Renal cortical epithelial cell (primary cell): ENCODE measurements at places on chromosomes 5 and 9. TPM values are rescaled to one million over a fixed set of nuclear protein-coding genes. Genes with fewer than 3 reads are reported as not detected.

- peak; percentile 69 for DNase-seq
Measured at GRCh38 chr5:72818866-72819534, 2.5 kb downstream of the TNPO1 start.

DNA sequence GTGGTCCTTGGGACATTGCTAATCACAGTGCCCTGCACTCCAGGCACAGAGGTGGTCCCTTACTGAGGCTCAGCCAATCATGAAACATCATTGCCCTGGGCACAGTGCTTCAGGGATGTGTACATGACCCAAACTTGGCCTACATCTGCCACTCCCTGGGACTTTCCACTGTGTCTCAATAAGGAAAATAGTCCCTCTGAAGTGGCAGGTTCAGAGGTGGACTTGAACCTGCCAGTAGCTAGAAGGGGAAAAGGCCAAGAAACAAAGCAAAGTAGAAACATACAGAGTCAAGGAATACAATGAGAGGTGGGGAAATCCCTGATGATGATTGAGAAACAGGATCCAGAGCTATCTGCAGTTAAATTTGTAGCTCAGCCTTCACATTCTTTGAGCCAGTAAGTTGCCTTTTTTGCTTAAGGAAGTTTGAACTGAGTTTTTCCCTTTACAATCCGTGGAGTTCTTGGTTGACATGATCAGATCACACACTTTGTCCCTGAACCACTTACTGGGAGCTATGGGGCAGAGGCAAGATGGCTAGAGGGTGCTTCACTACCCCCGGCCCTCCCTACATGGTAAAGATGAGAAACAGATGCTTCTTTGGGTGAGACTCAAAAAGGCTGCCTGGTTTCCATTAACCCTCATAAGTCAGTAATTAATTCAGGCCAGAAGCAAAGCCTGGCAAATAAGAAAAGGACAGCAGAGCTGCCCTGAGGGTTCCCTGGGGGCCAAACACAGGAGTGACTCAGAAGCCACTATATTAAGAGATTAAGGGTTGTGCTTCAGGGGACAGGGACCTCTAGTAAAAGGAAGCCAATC is 57.6 kb downstream of the SH3TC2 start:
- peak; percentile 88 for DNase-seq

Gene IFNA13
- total RNA-seq, result not detected in 2 replicates

Gene SMIM33
- not detected in 2 replicates for total RNA-seq

Gene TLR4
- total RNA-seq, result 0.70 and 2.1 TPM in 2 replicates

- DNase-seq, result no peak
Measured at GRCh38 chr5:33462456-33462855, 21.7 kb downstream of the TARS1 start.

Gene NUTM2F
- not detected in 2 replicates for total RNA-seq

Gene IQGAP2
- total RNA-seq, result under 0.01 and 0.30 TPM in 2 replicates

- peak; percentile 27 for DNase-seq
Measured at GRCh38 chr9:109329638-109330258, 8.9 kb upstream of the EPB41L4B start.

- no peak for DNase-seq
Measured at GRCh38 chr5:35372482-35372881, 142.2 kb upstream of the PRLR start.

Gene SPINK14
- total RNA-seq, result not detected in 2 replicates

DNA sequence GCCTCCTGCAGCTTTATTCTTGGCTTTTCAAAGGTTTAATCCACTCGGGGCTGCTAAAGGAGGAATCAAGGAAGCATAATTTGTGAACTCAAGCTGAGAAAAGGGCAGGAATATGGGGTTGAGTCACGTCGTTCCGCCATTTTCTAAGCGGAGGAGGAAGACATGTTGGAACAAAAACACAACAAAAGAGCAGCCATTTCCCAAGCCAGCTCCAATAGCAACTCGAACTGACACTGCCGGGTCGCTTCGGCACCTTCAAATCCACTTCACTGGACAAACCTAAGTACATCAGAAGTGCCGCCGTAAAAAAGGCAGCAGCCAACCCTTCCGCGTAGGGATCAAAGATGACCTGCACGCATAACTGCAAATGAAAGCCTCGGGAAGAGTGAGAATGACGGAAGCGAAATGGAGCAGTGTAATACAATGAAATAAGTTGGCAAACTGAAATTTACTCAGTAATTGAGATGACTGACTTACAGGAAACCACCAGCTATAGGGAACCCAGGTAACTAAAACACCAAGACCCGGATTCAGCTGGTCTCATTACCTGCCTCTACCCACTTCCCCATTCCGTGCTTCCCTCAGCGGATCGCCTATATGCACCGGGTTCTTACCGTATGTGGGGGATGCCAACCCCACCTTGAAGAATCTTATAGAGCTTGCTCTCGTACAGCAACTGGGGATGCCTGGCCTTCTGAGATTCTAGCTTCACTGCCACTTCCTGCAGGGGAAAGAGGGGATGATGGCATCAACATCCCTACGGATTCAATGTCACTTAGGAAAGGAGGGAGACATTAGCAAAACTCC is 1.6 kb downstream of the CSNK1A1 start:
- peak; percentile 57 for DNase-seq

DNA sequence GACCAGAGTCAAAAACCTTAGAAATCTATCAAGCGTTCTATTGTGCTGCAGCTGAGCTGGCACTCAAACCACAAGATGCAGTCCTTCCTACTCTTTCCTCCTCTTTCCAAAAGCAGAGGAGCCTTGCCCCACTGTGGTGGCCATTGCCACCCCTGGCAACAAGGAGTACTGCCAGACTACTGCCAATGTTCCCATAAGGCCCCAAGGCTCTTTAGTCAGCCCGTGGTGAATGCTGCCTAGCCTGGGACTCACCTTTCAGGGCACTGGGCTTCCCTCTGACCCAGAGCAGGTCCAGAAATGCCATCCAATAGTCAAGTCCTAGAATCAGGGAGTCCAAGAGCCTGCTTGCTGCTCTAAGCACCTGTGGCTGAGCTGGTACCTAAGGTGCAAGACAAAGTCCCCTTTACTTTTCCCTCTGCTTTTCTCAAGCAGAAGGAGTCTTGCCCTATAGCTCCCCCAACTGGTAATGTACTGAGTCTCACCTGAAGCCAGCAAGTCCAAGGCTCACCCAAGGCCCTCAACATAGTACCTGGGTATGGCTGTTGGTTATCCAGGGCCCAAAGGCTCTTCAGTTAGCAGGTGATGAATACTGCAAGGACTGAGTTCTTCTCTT is 219.4 kb downstream of the ATPSCKMT start:
- peak; percentile 48 for DNase-seq

Gene MARVELD2
- total RNA-seq, result 22.9 and 26.6 TPM in 2 replicates

DNA sequence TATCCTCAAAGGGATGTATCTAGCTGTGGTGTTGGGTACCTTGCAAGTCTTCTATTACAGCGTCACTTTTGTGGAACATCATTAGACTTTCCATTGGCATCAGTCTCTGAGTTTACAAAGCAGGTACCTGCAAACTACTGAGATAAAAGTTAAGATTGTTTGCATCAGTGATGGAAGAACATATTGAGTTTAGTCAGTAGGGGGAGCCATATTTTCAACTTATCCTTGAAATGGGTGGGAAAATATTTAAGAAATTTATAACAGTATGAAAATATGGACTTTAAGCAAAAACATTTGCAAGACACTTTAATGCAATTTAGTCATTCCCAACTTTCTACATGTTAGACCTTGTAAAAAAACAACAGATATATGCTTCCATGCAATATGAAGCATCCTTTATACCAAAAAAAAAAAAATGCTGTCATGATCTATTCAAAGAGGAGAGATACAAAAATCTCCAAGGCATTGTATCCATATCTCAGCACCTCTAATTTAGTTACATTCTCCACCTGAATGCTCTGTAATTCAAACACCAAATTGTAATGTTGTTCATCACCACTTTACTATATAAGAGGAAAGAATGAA is 98.6 kb upstream of the ADAMTS19 start:
- peak; percentile 9 for DNase-seq

DNA sequence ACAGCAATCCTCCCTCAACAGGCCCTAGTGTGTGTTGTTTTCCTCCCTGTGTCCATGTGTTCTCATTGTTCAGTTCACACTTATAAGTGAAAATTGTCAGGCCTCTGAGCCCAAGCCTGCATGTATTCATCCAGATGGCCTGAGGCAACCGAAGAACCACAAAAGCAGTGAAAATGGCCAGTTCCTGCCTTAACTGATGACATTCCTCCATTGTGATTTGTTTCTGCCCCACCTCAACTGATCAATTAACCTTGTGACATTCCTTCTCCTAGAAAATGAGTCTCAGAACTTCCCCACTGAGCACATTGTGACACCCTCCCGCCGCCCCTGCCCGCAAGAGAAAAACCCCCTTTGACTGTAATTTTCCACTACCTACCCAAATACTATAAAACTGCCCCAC is 17.4 kb upstream of the TRPC7 start:
- no peak for DNase-seq

Gene PTGS1
- 1.9 and 2.4 TPM in 2 replicates for total RNA-seq

DNA sequence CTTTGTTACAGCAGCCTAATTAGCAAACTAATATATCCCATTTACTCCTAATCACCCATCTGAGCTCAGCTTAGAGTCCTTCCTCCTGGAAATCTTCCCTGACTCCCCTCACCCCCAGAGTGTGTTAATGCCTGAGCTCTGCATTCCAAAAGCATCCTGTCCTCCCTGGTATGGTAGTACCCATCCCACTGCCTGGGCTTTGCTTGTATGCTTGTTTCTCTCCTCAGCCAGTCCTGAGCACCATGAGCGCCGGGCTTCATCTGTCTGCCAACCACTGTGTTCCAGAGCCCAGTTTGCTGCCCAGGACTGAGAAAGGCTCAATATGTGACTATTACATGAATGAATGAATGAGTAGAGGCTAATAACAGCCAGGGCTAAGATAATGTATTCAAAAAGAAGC is 272.4 kb downstream of the CDK5RAP2 start:
- DNase-seq, result no peak

DNA sequence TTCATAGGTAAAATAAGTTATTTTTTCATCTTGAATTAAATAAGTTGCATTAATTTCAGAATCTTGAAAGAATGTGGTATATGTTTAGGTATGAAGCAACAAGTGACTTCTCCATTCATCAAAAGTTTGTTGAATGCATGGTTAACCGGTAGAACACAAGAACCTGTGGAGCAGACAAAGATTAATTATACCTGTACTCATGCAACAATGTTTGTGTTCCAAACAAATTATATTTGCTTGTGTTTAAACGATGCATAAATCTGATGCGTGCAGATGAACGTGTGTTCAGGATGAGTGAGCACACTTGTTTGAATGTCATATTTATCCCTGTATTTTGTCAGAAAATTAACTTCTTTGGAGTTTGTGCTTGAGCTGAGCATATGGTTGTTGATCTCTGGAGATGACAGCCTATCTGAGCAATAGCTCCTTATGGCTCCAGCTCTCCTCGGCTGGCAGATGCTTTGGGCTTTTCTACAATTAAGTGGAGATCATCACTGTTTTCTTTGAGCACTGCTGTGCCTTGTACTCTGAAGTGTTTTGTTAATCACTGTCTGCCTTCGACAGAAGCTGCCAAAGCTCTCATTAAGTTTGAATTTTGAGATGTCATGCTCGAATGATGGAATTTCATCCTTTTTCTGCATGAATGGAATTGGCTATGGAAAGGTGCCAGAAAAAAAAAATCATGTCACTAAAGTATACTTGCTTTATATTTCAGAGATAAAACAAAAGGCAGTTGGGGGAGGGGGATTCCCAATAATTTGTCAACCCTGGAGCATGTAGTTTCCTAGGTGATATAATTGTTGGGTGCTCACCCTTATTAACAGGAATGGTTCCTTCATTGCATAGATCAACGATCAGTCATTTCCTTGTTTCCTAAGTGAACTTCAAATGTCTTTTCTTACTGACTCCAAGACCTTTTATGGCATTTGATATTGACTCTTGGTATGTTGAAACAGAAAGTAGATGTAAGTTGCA is 502.5 kb upstream of the ARRDC3 start:
- DNase-seq, result peak; percentile 73

Gene C9orf50
- total RNA-seq, result 0.05 TPM in 1 of 2 replicates, not detected in the other

GRCh38 chr5:172904643-172905345 is 54.4 kb upstream of the RPL26L1 start:
- DNase-seq, result peak; percentile 95

DNA sequence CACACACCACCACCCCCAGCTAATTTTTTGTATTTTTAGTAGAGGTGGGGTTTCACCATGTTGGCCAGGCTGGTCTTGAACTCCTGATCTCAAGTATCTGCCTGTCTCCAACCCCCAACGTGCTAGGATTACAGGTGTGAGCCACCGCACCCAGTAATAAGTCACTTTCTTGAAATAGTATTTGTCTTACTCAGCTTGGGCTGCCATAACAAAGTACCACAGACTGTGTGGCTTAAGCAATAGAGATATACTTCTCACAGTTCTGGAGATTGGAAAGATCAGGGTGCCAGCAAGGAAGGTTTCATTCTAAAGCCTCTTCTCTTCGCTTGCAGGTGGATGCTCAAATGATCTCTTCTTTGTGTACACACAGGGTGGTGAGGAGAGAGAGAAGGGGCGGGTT is 99.8 kb downstream of the ARRDC3 start:
- DNase-seq, result peak; percentile 67

Gene SLC28A3
- total RNA-seq, result 0.15 and 0.69 TPM in 2 replicates

DNA sequence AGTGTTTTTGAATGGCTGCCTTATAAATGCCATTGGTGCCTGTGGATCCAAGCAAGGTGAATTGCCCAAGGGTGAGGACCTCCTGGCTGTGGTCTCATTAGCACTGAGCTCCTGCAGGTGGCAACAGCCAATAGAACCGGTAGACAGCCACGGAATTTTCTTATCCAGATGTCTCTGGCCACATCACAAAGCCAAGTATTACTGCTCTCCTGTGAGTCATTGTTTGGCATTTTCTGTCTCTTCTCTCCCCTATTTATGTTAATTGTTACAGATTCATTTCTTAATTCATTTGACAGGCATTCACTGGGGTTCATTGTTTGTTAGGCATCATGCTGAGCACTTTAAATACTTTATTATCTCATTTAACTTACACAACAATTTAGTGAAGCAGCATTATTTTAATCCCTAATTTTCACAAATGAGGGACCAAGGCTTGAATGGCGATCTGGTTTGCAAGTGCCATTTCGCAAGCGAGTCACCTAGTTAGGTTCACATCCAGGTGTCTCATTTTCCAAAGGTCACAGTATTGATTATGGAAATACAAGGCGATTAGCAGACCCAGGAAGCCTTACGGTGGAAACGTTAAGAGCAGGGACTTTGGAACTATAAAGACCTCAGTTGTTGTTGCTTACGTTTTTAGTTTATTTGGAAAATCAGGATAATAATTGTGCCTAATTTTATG is 58.2 kb upstream of the DPYSL3 start:
- DNase-seq, result peak; percentile 80

Gene PTGES2
- 80.0 and 96.9 TPM in 2 replicates for total RNA-seq

Gene SOHLH1
- total RNA-seq, result not detected in 2 replicates

GRCh38 chr5:11181940-11182339 is 420.9 kb upstream of the DAP start:
- no peak for DNase-seq

GRCh38 chr9:105401651-105402050 is 46.2 kb upstream of the FSD1L start:
- DNase-seq, result peak; percentile 14

Gene ASS1
- 64.6 and 82.5 TPM in 2 replicates for total RNA-seq

GRCh38 chr5:171823269-171823668 is 37.7 kb downstream of the SMIM23 start:
- no peak for DNase-seq

Gene TTLL11
- total RNA-seq, result 2.3 and 6.7 TPM in 2 replicates

GRCh38 chr9:116986015-116986414 is 298.9 kb downstream of the TRIM32 start:
- no peak for DNase-seq

Gene FOXB2
- total RNA-seq, result not detected in 2 replicates

- DNase-seq, result peak; percentile 61
Measured at GRCh38 chr9:71858812-71859211, 52.2 kb downstream of the ABHD17B start.

Gene PCSK1
- total RNA-seq, result not detected in 2 replicates
